A673 (cell line): ENCODE measurements at places on chromosomes 2 and 18.

DNA sequence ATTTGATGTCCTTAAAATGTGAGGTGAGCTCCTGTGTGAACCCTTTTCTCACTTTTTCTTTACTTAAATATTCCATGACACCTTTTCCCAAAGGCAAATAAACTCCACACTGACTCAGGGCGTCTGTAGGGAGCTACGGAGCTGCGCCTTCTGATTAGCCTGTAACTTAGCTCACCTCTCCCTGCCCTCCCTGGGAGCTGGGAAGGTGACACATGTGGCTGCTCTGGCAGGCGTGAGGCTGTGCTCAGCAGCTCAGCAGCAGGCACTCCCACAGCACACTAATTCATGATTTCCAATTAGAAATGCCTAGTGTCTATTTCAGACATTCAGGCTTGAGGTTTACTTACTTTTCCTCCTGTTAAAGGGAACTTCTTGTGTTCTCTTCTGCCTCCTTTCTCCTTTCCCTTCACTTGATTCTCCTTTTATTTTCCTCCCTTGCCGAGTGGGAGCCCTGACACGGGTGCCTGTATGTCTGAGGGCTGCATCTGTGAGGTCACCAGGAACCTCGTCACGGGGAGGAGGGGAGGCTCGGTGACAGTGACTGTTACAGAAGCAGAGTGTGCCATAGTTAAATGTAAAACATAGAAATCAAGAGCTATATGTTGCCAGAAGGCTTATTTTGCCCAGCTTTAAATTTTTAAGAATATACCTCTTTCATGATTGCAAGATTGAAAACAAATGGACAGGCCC, 437.1 kb downstream of the DCDC2C start:
- no peak for DNase-seq

- DNase-seq: no peak
Observed at GRCh38 chr2:37866171-37866934, 58.7 kb upstream of the RMDN2 start.

DNA sequence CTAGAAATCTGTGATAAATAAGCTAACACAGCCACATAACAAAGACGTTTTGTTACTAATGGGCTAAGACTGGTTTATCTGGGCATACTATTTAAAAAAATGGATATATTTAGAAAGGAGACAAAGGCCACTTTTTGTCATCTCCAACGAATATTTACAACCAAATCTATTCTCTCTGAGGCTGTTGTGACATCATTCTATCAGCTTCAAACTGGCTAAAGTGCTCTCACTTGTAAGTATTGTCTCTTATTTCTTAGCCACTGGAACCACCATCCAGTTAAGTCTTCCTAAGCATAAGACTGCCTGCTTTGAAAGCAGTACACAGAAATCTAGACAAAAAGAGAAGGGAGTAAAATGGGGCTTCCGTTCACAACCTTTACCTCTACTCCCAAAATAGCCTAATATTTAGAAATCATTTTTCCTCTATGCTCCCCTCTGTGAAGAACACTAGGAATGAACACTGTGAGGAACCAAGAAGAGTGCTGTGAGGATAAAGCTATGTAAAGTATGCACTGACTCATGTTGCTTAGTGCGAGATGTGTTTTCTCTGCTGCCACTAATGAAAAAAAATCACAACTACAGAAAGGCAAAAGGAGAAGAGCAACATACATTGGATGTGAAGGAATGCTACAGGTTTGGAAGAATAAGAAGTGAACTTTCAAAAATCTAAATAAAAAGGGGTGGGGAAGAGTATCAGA, 264.1 kb downstream of the EXOC6B start:
- DNase-seq: peak; percentile 43

DNA sequence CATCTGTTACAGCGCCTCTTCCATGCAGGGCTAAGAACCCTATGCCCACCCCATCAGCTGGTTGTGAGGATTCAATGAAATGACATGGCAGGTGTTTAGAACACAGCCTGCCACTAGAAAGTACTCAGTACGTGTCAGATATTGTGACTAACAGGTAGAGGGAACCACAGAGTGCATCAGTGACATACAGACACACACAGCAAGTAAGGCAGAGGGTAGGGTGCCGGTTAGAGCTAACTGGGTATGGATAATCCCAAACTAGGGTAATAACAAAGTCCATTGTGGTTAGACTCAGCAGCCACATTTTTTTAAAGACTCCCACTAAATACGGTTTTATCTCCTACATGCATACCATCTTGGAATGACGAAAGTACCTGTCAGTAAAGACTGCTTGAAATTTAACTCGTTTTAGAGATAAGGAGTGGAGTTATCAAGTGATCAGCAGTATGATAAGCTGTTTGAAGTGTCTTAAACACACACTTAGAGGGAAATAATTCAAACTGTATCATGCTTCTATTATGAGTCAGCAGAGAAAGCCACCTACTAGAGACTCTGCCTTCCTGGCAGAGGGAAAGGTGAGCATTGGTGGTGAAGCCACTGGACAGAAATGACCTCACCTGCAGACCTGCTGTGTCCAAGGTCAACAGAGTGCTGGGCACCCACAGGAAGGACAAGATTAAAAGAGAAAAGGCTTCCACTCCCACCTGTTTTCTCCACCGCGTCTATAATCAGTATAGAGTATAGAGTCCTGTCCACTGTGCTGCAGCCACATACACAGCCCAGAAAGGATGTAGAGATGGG, 20.6 kb downstream of the MPPE1 start:
- DNase-seq: no peak

GRCh38 chr18:76892832-76893231, 70.5 kb downstream of the ZNF236 start:
- no peak for DNase-seq

GRCh38 chr2:37610638-37611289, 60.7 kb downstream of the CDC42EP3 start:
- no peak for DNase-seq

DNA sequence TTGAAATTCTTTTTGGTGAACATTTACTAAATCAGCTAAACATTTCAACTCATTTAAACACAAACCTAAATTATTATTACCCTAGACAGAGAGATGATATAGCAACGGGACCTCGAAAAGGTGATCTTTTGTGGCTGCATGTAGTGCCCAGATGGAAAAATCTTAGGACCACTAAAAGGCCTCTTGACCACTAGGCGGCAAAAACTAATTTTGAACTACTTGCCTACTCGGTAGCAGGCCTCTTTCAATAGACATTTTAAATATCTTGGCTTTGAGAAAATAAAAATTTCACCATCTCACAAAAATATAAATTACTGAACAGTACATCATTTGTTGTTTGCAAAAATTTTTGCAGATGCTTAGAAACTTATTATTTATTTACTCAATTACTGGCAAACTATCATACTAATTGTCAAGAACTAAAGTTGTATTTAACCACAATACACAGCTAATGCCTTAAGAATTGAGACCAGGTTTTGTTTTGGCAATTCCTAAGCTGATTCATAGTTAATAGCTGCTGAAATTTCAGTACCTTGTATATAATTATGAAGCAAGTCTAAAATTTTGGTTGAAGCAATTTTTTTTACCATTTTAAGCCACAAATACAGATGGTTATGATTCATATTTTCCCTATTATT, 9.4 kb downstream of the COL3A1 start:
- no peak for DNase-seq
